Foreskin keratinocyte (primary cell): ENCODE measurements at places on chromosomes 12 and 14. TPM values are rescaled to one million over a fixed set of nuclear protein-coding genes. Genes with fewer than 3 reads are reported as not detected.

DNA sequence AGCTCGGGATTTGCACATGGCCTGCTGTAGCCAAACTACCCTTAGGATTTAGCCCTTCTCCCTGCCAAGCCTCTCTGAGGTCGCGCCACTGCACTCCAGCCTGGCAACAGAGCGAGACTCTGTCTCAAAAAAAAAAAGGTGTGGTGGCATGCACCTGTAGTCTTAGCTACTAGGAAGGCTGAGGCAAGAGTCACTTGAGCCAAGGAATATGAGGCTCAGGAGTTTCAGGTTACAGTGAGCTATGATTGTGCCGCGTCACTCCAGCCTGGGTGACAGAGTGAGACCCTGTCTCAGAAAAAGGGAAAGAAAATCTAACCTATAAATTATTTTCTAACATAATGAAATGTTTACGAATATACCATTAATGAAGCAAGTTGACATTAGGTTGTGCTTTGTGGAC lies 29.7 kb downstream of the ESRRB start:
- DNase-seq, result no peak

DNA sequence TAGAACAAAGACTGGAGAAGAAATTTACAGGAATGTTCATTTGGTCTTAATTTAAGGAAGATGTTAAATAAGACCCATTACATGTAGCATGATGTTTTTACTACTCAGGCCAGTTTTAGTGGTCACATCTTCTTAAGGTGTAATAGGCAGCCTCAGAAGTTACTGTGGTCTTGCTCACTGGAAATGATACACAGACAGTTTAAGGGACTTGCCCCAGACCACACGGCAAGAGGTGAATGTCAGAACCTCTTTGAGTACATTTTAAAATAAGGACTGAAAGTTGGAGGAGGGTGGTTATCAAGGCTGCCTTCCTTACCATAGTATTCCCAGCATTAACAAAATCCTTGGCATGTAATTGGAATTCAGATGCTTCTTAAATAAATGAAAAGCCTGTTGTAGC lies 37.9 kb downstream of the LRRK2 start:
- no peak for DNase-seq

DNA sequence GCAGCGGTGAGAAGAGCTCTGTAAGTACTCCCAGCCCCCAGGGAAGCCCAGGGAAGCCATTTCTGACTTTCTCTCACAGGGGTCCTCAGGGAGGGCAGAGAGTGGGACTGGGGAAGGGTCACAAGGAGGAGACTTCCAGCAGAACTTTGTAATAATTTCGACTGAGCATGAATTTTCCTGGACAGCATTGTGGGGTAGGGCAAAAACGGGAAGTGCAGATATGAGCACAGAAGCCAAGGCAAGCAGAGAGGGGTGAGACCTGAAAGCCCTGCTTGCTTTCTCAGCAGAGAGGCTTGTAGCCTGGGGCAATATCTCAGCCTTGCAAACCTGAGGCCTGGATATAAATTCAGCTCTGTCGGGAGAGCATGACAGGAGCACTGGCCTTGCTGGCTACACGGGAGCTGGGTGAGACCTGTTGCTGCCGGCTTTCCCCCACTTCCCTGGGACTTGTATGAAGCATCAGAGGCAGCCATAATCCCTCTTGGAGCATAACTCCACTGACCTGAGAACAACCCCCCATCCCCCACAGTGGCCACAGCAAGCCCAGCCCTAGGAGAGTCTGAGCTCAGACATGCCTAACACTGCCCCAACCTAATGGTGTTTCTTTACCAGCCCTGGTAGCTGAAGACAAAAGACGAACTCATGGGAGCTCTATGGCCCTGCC lies 9.8 kb upstream of the IQSEC3 start:
- peak; percentile 42 for DNase-seq

DNA sequence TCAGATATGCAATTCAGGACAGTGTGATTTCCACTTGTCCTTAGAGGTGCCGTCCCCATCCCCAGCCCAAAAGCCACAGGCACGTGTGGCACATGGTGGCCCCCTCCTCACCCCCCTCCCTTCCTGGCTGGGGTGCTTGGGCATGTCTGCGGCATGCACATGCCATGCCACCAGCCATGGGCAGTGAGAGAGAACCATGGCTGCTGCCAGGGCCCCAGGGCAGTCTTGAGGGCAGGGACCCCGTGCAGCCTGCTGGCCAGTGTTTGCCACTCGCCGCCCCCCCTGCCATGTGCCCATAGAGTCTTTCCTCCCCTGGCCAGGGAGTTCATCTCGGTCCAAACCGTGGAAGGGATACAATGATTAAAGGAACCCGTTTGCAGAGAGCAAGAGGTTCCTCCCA lies 41.5 kb downstream of the TNFAIP2 start:
- DNase-seq, result no peak

CIT gene
- 3.9 and 5.2 TPM in 2 replicates for polyA plus RNA-seq

DNA sequence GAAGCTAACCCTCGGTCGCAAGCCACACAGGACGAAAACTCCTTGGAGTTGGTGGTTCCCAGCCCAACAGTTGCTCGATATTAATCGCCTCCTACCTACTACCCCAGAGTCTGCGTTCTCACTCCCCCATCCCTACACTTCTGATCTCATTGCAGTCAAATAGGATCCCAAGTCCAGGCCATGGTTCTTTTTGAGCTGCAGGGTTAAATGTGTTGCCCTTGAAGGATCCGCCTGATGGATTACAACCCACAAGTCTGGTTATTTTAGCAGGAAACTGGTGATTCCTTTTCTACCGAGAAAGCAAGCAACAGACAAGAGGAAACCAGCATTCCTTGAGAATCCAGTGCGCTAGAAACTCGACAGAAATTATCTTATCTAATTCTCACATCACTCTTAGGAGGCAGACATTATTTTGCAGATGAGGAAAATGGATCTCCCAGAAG lies 785 bp upstream of the NIN start:
- no peak for DNase-seq

C14orf132 gene
- 0.23 and 0.43 TPM in 2 replicates for polyA plus RNA-seq

DNA sequence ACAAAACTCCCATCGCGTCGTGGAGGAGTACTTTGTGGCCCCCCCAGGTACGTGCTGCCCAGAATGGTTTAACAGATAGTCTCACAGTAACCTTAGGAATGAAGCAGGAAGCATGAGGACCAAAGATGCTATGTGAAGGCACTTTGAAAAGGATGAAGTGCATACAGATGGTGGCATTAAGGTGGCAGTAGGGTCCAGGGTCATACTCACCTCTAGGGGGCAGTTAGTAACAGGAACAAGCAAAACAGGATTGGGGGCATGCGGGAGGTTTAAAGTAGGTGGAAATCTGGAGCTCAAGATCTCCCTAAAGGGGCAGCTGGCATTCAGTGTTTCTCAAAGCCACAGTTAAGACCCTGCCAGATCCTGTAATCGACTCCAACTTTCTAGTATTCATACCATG lies 10.9 kb downstream of the GATC start:
- no peak for DNase-seq

DNA sequence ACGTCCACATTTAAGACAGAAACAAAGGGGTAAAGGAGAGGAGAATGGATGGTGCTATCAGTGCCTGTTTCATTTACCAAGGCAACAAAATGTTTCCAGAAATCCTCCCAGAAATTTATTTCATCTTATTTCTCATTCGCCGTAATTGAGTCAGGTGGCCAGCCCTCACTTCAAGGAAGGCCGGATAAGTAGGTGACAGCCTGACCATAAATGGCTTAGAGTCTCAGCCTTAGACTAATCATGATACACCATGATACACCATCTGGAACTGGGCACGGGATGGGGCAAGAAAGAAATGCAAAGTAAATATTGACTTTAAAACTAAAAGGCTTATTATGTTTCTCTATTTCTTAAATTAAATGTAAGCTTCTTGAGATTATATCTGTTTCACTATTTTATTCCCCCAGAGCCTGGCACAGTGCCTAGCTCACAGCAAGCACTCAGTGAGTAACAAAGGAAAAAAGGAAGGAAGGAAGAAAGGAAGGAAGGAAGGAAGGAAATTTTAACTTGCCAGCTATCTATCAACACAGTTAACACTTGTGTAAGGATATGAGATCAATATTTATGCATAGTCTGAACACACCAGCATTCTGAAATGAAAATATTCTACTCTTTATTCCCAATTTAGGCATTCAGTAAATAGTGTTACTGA lies 106.1 kb upstream of the FSCB start:
- DNase-seq, result no peak

DNA sequence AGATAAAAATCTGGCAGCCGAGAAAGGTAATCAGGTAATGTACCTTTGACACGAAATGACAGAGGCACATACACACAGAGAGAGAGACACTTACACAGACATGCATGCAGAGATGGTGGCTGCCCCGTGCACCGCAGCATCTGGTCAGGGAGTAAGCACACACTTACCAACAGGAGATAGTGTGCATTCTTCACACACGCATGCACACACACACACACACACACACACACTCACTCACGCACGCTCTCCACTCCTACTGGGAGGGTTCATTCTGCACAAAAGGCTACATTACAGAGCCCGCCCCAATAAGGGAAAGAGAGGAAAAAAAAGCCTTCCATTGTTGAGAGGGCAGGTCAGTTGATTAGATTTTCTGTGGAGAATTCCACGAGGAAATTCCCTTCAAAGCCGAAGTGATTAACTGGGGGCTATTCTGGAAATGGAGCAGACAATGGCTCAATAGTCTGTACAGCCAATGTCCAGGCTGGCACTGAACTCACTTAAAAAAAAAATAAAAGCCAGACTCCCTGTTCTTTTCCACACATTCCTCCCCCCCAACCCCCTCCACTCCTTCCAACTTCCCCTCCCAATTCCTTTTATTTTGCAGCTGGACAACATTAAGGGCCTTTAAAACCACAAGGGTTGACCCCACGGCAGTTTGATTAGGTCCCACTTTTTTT lies 1.4 kb upstream of the SOX5 start:
- no peak for DNase-seq

ACSM4 gene
- polyA plus RNA-seq, result not detected in 2 replicates

COPS7A gene
- 53.6 and 60.4 TPM in 2 replicates for polyA plus RNA-seq

CCDC196 gene
- polyA plus RNA-seq, result not detected in 2 replicates

DNA sequence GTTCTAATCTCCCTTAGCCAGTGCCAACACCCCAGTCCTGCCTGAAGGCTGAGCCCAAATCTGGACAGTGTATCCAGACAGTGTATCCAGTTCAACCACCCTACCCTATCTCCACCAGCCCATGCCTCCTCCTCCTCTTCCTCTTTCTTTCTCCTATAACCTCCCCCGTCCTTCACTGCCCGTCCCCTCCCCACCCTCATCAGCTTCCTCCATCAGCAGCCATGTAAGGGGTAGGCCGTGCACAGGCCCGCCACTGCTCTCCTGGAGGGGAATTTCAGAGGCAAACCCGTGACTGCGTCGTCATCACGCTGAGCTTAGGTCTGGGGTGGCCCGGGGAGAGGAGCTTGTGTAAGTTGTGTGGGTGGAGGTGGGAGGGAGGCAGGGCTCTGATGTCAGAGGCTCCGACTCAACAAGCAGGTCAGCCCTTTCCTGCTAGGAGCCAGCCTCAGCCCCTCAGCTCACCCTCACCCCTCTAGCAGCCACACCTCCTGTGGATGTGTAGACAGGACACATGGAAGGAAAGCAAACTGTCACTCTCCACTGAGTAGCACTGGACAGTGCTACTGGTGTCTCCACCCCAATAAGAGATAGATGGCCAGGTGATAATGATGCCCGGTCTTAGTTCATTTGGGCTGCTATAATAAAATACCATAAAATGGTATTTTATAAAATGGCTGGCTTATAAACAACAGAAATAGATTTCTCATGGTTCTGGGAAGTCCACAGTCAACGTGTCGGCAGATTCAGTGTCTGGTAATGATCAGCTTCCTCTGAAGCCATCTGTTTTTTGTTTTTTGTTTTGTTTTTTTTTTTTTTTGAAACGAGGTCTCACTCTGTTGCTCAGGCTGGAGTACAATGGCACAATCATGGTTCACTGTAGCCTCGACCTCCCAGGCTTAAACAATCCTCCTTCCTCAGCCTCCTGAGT lies 50.5 kb downstream of the IRF2BPL start:
- DNase-seq, result no peak

- DNase-seq, result no peak
These were observed 17.5 kb downstream of the YY1 start for GRCh38 chr14:100256339-100256895.

DNA sequence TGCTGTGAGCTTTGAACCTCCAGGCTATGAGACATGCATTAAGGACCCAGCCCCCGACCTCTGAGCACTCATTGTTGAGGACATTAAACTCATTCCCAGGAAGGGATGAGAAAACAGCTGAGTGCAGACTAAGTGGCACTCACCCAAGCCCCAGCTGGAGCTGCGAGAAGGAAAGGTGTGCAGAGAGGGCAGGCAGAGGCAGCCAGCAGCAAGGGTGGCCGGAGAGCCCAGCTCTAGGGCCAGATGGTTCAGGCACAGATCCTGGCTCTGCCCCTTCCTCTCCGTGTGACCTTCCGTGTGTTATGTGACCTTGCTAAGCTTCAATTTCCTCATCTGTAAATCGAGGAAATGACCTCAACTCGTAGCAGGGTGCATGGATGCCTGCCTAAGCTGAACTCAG lies 3.7 kb downstream of the TSPAN11 start:
- DNase-seq, result no peak

DLK1 gene
- not detected in 2 replicates for polyA plus RNA-seq

MYO1A gene
- 0.04 TPM in 1 of 2 replicates, not detected in the other for polyA plus RNA-seq

DNA sequence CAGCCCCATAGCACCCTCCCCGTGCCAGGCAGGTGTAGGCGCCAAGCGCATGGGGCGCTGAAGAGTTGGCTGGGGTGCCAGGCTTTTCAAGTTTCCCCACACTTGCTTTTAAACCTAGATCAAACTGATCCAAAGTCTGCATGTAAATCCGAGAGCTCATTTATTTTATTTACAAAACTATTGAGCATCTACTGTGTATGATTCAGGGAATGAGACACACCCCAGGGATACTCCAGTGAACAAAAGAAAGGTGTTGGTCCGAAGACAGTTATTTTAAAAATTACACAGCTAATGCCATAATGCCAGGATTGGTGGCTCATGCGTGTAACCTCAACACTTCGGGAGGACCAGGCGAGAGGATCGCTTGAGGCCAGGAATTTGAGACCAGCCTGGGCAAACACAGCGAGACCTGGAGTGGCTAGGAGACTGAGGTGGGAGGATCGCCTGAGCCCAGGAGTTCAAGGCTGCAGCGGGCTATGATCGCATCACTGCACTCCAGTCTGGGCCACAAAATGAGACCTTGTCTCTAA lies 780 bp upstream of the SLC41A2 start:
- DNase-seq, result no peak

DNA sequence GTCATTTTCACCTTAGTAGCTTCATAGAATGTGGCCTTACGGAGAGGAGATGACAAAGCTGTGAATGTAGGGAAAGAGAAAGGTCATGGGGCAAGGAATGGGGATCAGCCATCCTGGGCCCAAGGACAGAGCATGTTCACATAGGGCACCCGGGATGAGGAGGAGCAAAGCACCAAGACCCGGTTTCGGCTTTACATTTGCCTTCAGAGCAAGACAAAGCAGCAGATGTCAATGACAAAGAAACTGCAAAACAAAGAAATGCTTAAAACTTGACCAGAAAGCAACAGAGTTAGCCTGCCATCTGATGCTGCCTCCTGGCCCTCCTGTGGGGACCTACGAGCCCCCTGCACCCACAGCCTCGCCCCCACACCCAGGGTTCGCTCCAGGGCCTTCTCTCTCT lies 249.2 kb downstream of the SLC41A2 start:
- DNase-seq, result no peak

SLC7A7 gene
- polyA plus RNA-seq, result 0.41 and 0.59 TPM in 2 replicates
